ENCODE measurements at places on chromosomes 7 and 10.

DNA sequence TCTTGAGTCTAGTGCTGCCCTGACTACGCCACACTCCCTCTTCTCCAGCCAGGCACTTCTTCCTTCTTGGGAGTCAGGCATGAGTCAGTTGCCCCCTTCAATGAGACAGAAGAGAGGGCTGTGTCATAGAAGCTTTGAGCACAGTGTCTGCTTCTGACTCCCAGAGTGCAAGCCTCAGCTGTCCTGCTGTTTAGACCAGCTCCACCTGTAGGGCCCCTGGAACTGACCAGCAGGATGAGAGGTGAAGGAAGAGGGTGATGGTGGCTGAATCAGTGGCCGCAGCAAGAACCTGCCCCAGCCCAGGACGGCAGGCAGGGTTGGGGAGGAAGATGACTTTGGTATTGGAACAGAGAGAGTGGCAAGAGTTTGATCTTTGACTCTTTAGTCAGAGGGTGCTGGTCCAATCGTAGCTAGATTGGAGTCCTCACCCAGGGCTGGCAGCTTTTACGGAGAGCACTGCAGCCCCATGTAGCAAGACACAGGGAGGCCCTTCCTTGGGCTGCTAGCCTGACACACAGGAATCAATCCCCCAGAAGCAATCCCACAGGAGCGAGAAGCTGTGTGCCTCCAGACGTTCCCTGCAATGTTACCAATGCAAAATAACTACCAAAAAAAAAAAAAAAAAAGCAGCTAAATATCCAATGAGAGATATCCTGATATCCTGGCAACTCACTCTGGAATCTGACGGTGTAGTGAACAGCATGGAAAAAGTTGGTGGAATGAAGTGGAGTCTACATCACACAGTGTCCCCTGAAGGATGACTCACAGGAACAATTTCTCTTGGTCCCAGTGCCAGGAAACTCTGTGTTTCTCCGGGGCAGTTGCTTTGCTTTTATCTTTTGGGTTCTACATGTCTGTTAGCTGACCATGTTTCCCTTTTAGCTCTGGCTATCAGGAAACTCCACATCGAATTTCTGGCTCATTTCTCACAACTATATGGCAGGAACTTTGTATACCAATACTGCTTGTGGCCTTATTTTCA is 6.9 kb downstream of the C10orf62 start:
- no peak for DNase-seq

DNA sequence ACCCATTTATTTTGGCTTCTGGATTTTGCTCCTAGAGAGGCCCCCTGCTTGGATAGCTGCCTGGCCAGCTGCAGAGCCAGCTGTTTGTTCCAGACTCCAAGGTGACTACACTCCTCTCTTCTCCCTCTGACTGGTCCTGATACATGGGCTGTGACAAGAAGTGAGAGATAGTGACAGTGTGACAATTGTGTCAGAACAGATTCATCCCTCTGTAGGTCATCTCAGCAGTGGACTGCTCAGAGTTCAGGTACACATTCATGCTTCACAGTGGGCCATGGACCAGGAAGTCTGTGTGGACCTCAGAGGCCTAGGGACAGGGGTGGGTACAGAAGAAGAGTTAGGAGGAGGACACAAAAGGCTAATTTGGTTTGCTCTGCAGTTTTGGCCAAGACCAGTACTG is 188.2 kb upstream of the MKLN1 start:
- DNase-seq = no peak

DNA sequence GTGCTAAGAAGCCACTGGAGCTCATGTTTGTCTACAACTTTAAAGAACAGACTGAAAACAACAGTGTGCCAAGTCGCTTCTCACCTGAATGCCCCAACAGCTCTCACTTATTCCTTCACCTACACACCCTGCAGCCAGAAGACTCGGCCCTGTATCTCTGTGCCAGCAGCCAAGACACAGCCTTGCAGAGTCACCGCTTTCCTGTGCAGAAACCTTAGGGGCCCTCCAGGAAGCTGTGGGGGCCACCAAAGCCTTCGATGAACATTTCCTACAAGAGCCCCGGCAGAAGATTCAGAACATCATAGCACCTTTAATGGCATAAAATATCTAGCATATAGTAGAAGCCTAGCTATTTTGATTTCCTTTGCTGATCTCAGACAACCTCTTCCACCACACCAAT is 88.0 kb upstream of the PRSS58 start:
- no peak for DNase-seq

GRCh38 chr7:36591636-36592035 is 132.7 kb downstream of the AOAH start:
- no peak for DNase-seq

DNA sequence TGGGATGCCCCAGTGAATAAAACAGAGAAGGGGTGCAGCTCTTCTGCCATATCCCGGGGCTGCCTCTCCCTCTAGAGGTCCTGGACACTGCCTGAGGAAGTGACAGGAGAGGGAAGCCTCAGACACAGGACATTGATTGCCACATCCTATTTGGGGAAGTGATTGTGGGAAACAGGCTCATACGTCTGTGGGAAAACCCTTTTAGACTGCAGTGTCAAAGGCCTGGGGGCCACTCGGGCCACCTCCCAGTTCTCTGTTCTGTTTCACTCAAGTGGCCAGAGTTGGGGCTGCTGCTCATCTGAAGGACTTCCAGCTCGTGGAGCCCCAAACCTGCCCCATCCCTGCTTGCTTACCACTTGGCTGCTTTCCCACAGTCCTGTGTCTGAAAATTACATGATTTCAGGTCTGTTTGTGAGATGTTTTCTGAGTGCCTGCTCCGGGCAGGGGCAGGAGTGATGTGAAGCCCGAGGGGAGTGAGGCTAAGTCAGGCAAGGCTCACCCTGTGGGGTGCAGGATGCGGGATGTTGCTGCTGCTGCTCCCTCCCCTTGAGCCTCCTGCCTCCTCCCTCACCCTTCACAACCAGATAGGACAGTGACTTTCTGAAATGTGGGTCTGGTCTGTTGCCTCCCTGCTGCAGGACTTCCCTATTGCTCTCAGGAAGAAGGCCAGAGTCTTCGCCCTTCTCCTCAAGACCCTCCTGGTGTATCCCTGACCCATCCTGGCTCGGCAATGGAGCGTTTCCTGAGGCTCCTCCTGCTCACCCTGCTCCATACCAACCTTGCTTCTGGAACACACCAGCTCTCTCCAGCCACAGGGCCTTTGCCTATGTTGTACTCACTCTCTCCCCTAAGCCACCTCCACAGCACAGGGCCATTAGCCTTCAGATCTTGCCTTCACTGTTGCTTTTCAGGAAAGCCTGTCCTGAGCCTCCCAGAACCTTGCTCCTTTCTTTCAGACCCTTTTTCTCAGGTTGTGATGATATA is 58.4 kb downstream of the NEURL1 start:
- no peak for DNase-seq

GRCh38 chr10:5858811-5859210 is 30.9 kb downstream of the ANKRD16 start:
- DNase-seq = no peak

Measured in NT2/D1 (cell line).